ENCODE measurements at places on chromosomes 16 and 17. TPM values are rescaled to one million over a fixed set of nuclear protein-coding genes. Genes with fewer than 3 reads are reported as not detected.

The C16orf54 gene
- not detected for total RNA-seq

The GAST gene
- total RNA-seq = not detected

The RBFOX1 gene
- under 0.01 TPM for total RNA-seq

The CASKIN2 gene
- 26.1 TPM for total RNA-seq

The CDH8 gene
- total RNA-seq = 1.3 TPM

The ZNF778 gene
- 4.6 TPM for total RNA-seq

The KRTAP3-1 gene
- total RNA-seq = not detected

The C17orf100 gene
- total RNA-seq = 1.3 TPM

The TOM1L1 gene
- 30.6 TPM for total RNA-seq

The MAFG gene
- total RNA-seq = 14.3 TPM

The CRYBA1 gene
- not detected for total RNA-seq

The KRTAP4-5 gene
- not detected for total RNA-seq

The AOC2 gene
- total RNA-seq = 0.89 TPM

The ZNF469 gene
- total RNA-seq = 8.5 TPM

The CPNE7 gene
- total RNA-seq = 66.8 TPM

The TCAP gene
- total RNA-seq = 0.16 TPM

The KIF18B gene
- total RNA-seq = 35.8 TPM

The CDH11 gene
- total RNA-seq = 116 TPM

The KRT20 gene
- total RNA-seq = under 0.01 TPM

The RASD1 gene
- total RNA-seq = 0.33 TPM

The KRT31 gene
- total RNA-seq = not detected

The LYRM9 gene
- 2.1 TPM for total RNA-seq

The FOXJ1 gene
- total RNA-seq = 5.8 TPM

The CCL1 gene
- total RNA-seq = not detected

The GGNBP2 gene
- 24.9 TPM for total RNA-seq

The RNF151 gene
- total RNA-seq = not detected

The ATXN1L gene
- 9.9 TPM for total RNA-seq

The RAC3 gene
- 82.3 TPM for total RNA-seq

The ZNF287 gene
- total RNA-seq = 6.3 TPM

The CAVIN1 gene
- 224 TPM for total RNA-seq

The CSH1 gene
- not detected for total RNA-seq

The KRTAP4-3 gene
- total RNA-seq = not detected

The MYOCD gene
- total RNA-seq = 0.63 TPM

The SOST gene
- total RNA-seq = not detected

The MEIOC gene
- 0.63 TPM for total RNA-seq

The ABAT gene
- total RNA-seq = 3.9 TPM

The CALB2 gene
- total RNA-seq = not detected

The NPIPA8 gene
- not detected for total RNA-seq

The TMEM238L gene
- total RNA-seq = not detected

The FGF11 gene
- total RNA-seq = 0.49 TPM

The ABCA6 gene
- not detected for total RNA-seq

The SCNN1B gene
- not detected for total RNA-seq

The CBFA2T3 gene
- not detected for total RNA-seq

The TEKT5 gene
- total RNA-seq = not detected

The EFTUD2 gene
- total RNA-seq = 70.1 TPM

The KRT23 gene
- not detected for total RNA-seq

The TSPAN10 gene
- total RNA-seq = 1.9 TPM

The FOXN1 gene
- total RNA-seq = not detected

The ZACN gene
- not detected for total RNA-seq

The MYLK3 gene
- total RNA-seq = 0.13 TPM

The OSGIN1 gene
- total RNA-seq = 1.6 TPM

The PAGR1 gene
- total RNA-seq = 38.3 TPM

The CCL8 gene
- total RNA-seq = not detected

The SKA2 gene
- total RNA-seq = 58.0 TPM

The DRC3 gene
- 0.33 TPM for total RNA-seq

The DNAI2 gene
- not detected for total RNA-seq

The XYLT2 gene
- 43.3 TPM for total RNA-seq

The TMC7 gene
- total RNA-seq = 0.33 TPM

All from mesangial cell (primary cell).